ENCODE measurements at places on chromosomes 13 and 19. TPM values are rescaled to one million over a fixed set of nuclear protein-coding genes. Genes with fewer than 3 reads are reported as not detected.

GRCh38 chr19:57712222-57712621, 3.2 kb upstream of the ZNF154 start:
- H3K4me1 ChIP-seq: peaks cover 19% of the 10 kb centered on the region
- H3K4me3 ChIP-seq: no peak overlapping the region
- DNase-seq: no peak
- no peaks in the 10 kb centered on the region for H3K27me3 ChIP-seq
- H3K36me3 ChIP-seq: peaks cover 30% of the 10 kb centered on the region

DNA sequence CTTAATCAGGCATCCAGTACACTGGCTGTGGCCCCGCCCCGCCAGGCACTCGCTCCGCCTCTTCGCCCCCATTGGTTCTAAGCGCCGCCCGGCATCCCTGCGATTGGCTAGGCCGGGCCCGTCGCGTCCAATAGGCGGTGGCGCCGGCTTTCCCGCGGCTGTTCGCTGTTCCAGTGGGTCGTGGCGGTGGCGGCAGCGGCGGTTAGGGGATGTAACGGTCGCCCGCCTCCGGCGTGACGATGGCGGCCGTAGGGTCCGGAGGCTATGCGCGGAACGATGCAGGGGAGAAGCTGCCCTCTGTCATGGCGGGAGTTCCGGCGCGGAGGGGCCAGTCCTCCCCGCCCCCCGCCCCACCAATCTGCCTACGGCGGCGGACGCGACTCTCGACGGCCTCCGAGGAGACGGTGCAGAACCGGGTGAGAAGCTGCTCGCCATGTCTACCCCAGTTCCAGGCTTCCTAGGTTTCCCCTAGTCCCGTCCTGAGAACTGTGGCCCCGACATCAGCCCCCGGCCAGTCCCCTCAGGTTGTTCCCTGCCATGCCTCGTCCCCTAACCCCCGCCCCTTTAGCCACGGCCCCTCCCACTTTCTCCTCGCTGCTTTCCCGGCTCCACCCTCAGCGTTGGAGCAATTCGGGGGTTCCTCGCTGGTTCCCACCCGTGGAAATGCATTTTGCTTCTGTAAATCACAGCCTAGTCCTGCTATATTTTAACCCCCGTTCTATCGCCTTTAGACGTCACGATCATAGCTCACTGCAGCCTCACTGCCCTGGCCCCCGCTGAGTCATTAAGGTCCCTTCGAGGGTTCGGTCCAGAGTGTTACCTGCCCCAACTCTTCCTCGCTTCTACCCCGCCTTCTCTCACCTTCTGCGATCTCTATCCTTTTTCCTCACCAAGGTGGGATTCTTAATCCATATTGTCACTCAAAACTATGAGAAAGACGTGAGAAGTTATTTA, at the start of gene WDR62:
WDR62 (plus strand) TSS at position 165 of the 954 bp plus-strand sequence; CDS start at position 240, 75 bp downstream.
- DNase-seq: peak; percentile 94
- H3K27ac ChIP-seq: peak within 1 kb of the TSS; percentile 93
- peaks cover 1% of the 10 kb centered on the region for H3K36me3 ChIP-seq
- H3K4me1 ChIP-seq: peaks cover 18% of the 10 kb centered on the region
- H3K4me3 ChIP-seq: peak within 1 kb of the TSS; percentile 93

DNA sequence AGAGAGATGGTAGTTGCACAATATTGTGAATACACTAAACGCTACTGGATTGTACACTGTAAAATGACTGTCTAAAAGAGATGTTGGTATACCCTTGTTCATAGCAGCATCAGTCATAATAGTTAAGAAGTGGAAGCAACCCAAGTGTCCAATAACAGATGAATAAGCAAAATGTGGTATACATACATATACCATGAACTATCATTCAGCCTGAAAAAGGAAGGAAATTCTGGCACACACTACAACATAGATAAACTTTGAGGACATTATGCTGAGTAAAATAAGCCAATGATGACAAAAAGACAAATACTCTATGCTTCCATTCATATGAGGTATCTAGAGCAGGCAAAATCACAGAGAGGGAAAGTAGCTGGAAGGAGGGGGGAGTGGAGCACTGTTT, 16.0 kb downstream of the DZIP1 start:
- no peaks in the 10 kb centered on the region for H3K36me3 ChIP-seq
- DNase-seq: no peak
- no peak overlapping the region for H3K4me3 ChIP-seq
- no peaks in the 10 kb centered on the region for H3K4me1 ChIP-seq

DNA sequence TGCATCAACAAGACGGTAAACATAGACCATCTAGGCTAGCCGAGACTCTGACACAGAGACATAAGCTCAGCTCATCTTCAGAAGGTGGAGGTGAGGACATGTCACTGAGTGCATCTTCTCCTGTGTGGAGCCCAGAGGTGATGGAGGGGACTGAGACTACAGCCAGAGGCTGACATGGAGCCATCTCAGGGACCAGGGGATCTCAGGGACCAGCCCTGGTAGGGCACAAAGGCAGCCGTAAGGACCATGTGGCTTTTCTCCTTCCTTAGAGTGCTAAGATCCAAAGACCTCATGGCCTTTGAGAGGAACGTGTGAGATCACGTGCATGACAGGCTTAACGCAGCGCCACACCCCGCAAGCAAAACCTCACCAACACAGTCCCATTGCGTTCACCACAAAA, 126.9 kb downstream of the RAB20 start:
- no peaks in the 10 kb centered on the region for H3K36me3 ChIP-seq
- H3K27ac ChIP-seq: no peak overlapping the region
- H3K4me3 ChIP-seq: no peak overlapping the region
- no peaks in the 10 kb centered on the region for H3K4me1 ChIP-seq
- DNase-seq: no peak

DNA sequence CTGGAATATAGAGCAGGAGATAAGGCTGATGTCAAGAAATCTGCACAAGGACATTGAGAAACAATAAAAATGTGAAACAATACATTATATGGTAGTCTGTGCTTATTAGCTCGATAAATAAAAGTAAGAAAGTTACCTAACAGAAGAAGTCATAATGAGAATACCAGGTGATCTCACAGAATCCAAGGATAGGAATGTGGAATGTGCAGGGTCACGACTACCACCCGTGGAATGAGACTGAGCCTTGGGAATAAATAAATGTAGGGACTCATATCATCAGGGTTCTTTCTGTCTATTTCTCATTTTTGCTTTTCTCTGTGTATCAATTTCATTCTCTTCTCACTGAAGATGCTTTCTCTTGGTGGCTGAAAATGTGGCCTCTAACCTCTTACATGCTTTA, 26.0 kb upstream of the KBTBD7 start:
- peaks cover 40% of the 10 kb centered on the region for H3K36me3 ChIP-seq
- DNase-seq: no peak
- no peak overlapping the region for H3K4me3 ChIP-seq
- no peak overlapping the region for H3K27ac ChIP-seq
- H3K4me1 ChIP-seq: peaks cover 3% of the 10 kb centered on the region
- H3K27me3 ChIP-seq: no peaks in the 10 kb centered on the region

GRCh38 chr13:44870456-44870929, 118.8 kb downstream of the NUFIP1 start:
- H3K4me3 ChIP-seq: no peak overlapping the region
- H3K27me3 ChIP-seq: peaks cover 5% of the 10 kb centered on the region
- no peak for DNase-seq
- no peak overlapping the region for H3K27ac ChIP-seq
- H3K36me3 ChIP-seq: no peaks in the 10 kb centered on the region

- no peak overlapping the region for H3K27ac ChIP-seq
- H3K36me3 ChIP-seq: peaks cover 16% of the 10 kb centered on the region
- no peak overlapping the region for H3K4me3 ChIP-seq
Observed at GRCh38 chr13:95199896-95200295, 101.4 kb downstream of the ABCC4 start.

- H3K4me1 ChIP-seq: peaks cover under 1% of the 10 kb centered on the region
- H3K4me3 ChIP-seq: no peak overlapping the region
- peaks cover 5% of the 10 kb centered on the region for H3K36me3 ChIP-seq
- H3K27ac ChIP-seq: no peak overlapping the region
- DNase-seq: no peak
- H3K27me3 ChIP-seq: no peaks in the 10 kb centered on the region
Observed at GRCh38 chr13:49986471-49986870, 10.4 kb upstream of the TRIM13 start.

DNA sequence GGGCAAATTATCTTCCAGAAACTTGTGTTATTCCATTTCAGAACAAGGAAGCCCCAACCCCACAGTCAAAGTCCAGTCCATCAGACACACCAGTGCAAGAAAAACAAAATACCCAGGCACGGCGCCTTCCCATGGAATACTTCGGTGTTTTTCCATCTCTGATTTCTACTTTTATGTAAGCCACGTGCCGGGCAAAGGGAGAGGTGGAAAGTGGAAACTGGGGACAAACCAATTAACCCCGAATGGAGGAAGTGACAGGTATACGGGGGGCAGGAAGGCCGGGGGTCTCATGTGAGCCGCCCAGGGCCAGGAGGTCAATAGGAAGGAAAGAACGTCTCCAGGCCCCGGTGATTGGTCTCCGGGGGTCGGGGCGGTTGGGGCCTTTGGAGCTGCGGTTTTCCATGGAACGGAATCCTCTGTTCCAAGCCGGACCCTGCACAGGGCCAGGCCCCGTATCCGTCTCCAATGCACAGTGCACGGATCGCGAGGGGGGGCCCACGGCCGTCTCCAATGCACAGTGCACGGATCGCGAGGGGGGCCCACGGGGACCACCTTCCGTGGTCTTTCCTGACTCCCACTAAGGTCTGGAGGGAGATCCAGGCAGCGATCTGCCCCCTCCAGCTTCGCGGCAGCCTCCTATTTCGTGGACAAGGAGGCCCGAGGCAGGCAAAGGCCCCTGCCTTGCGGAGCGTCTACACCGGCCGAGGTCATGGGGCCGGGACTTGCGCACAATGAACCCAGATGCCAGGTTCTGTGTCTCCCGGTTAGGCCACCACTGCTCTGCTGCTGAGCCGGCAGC, 79.7 kb downstream of the GADD45B start:
- DNase-seq: no peak
- H3K27me3 ChIP-seq: no peaks in the 10 kb centered on the region
- H3K27ac ChIP-seq: peak overlapping the region; percentile 16
- no peak overlapping the region for H3K4me3 ChIP-seq
- peaks cover 19% of the 10 kb centered on the region for H3K36me3 ChIP-seq

- H3K4me1 ChIP-seq: no peaks in the 10 kb centered on the region
- no peak for DNase-seq
- no peak overlapping the region for H3K4me3 ChIP-seq
- no peaks in the 10 kb centered on the region for H3K27me3 ChIP-seq
- H3K27ac ChIP-seq: no peak overlapping the region
Observed at GRCh38 chr13:95128045-95128643, 173.1 kb downstream of the ABCC4 start.

OVOL3 gene
- total RNA-seq: not detected

SPC24 gene
- total RNA-seq: 0.98 TPM

PNMA8B gene
- 0.04 TPM for total RNA-seq

OR10H3 gene
- total RNA-seq: not detected

PABPC3 gene
- total RNA-seq: 0.35 TPM

WDFY2 gene
- 16.8 TPM for total RNA-seq

KLF5 gene
- total RNA-seq: 0.69 TPM

PLA2G4C gene
- 16.6 TPM for total RNA-seq

ATP8A2 gene
- total RNA-seq: not detected

Data from activated B cell treated with CpG ODN at 0.5 μM for 24 hours (primary cell).